GM18507 (cell line): ENCODE measurements at places on chromosomes 1 and 21.

GRCh38 chr1:75366595-75366994 lies 232.4 kb downstream of the LHX8 start:
- DNase-seq, result no peak

- no peak for DNase-seq
Measured at GRCh38 chr1:39940253-39940652, 14.7 kb upstream of the MFSD2A start.

DNA sequence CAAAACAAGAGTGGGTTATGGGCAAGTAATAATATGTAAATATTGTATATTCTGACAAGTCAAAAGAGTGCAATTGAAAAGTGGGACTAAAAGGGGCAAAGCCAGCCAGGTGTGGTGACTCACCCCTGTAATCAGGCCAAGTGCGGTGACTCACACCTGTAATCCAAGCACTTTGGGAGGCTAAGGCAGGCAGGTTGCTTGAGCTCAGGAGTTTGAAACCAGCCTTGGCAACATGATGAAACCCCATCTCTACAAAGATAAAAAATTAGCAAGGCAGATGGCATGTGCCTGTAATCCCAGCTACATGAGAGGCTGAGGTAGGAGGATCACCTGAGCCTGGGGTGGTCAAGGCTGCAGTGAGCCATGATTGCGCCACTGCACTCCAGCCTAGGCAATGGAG lies 304.0 kb downstream of the HHIPL2 start:
- DNase-seq, result no peak

GRCh38 chr21:45837936-45838335 lies 143.6 kb upstream of the COL6A1 start:
- no peak for DNase-seq

DNA sequence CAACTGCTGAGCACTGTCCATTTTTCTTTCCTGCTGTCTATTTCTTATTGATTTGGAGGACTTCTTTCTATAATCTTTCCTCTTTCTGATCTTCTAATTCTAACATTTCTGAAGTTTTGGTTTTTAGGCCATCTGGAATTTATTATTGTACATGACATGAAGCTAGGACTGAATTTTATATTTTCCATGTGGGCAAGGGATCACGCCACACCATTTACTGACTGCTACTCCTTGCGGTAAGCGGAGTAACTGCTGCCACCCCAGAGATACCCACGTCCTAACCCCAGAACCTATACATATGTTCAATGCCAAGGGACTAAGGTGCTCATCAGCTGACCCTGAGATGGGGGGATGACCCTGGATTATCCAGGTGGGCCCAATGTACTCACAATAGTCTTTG lies 70.6 kb downstream of the NPHP4 start:
- no peak for DNase-seq

GRCh38 chr1:167066333-167067122 lies 23.6 kb downstream of the GPA33 start:
- DNase-seq, result peak; percentile 72

GRCh38 chr21:43866260-43866629 lies 1.2 kb downstream of the AGPAT3 start:
- no peak for DNase-seq

DNA sequence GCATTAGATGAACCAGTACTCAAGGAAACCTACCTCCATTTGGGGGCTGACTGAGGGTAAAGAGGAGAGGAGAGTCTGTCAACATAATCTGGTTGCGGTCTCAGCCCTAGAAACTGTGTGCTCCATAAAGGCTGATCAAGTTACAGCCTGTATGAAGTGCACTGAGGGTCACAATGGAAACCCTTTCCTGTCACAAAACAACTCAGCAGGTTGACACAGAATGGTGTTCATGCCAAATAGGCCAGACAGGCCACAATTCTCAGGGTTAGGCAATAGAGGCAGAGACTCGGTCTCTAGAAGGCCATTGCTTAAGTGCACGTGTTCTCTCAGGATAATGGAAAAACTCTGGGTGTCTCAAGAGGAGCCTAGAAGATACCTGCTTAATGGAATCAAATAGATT lies 4.1 kb upstream of the ANKRD35 start:
- no peak for DNase-seq

DNA sequence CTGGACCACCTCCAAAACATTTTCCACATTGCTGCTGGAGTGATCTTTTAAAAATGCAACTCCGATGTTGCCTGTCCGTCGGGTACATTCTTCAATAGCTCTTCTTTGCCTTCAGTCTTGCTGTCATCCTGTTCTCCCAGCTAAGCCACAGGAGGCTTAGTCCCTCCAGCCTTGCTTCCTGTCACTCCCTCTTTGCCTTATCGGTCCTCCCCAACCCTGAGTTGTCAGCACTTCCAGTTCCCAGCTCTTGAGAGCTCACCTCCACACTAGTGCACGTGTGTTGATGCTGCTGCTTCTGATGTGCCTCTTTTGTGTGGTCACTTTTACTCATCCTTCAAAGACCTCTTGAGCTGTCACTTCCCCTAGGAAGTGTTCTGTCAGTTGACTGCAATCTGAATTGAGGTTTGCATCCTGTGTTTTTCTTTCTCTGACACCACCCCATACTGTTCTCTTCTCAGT lies 15.3 kb downstream of the UCK2 start:
- DNase-seq, result no peak

DNA sequence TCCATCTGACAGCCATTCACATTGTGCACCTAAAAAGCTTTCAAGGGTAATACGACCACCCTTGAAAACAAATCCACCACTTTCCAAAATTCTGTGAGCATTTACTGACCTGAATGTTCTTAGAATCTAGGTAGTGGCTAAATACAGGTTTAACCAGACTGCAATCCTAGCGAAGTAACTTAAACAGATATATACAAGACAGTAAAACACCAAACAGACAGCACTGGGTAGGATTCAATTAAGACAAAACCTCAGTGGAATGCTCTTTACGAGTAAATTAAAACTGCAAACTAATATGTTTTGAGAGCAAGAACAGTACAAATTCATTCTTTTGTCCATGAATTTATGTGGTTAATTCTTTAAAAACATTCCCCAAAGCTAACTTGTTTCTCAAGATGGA lies 354.2 kb upstream of the ESRRG start:
- no peak for DNase-seq

DNA sequence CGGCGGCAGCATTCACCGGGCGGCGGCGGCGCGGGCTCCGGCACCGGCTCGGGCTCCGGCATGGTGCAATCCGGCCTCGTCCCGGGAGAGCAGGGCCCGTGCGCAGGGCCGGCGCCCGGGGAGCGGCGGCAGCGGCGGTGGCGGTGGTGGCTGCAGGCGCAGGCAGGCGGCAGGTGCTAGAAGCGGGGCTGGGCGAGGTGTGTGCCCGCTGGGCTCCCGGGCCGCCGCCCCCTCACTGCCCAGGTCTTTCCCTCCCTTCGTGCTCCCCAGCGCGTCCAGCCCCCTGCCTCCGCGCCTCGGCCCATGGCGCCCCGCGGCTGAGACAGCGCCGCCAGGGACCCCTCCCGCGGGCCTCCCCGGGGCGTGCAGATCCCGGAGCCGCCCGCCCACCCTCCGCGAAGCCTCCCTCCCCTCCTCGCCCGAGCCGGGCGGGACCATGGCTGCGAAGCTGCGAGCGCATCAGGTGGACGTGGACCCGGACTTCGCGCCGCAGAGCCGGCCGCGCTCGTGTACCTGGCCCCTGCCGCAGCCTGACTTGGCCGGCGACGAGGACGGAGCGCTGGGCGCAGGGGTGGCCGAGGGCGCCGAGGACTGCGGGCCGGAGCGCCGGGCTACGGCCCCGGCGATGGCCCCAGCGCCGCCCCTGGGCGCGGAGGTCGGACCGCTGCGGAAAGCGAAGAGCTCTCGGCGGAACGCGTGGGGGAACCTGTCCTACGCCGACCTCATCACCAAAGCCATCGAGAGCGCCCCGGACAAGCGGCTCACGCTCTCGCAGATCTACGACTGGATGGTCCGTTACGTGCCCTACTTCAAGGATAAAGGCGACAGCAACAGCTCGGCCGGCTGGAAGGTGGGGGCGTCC lies 492 bp downstream of the FOXO6 start:
- DNase-seq, result no peak

DNA sequence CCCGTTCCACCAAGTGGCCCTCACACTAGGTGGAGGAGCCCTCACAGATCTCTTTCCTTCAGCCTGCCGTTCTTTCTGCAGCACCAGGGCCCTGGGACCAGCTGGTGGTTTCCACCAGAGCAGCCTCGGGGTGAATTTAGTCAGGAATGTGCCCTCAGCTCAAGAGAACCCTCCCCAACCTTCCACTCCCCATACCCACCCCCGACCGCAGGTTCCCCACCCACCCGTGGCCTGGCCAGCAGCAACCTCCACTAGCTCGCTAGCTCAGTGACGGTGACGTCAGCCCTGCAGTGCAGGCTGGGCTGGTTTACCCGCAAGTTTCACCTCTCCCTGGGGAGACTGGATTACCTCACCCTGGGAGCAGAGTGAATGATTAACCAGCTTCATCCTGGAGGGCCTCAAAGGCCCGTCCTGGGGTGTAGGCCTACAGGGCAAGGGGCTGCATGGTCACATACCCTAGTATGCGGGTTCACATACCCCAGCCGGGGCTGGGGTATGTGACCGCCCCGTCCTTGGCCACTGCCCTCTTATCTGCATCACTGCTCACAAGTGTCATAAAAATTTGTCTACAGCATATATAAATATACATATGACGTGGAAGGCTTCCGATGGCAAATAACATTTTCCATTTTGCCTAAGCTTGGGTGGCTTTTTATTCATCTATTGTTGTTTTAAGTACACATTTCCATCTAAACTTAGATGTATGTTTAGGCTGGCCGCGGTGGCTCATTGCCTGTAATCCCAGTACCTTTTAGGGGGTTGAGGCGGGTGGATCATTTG lies 24.5 kb downstream of the ELF3 start:
- DNase-seq, result peak; percentile 53

GRCh38 chr1:223109581-223110026 lies 33.4 kb downstream of the TLR5 start:
- no peak for DNase-seq

DNA sequence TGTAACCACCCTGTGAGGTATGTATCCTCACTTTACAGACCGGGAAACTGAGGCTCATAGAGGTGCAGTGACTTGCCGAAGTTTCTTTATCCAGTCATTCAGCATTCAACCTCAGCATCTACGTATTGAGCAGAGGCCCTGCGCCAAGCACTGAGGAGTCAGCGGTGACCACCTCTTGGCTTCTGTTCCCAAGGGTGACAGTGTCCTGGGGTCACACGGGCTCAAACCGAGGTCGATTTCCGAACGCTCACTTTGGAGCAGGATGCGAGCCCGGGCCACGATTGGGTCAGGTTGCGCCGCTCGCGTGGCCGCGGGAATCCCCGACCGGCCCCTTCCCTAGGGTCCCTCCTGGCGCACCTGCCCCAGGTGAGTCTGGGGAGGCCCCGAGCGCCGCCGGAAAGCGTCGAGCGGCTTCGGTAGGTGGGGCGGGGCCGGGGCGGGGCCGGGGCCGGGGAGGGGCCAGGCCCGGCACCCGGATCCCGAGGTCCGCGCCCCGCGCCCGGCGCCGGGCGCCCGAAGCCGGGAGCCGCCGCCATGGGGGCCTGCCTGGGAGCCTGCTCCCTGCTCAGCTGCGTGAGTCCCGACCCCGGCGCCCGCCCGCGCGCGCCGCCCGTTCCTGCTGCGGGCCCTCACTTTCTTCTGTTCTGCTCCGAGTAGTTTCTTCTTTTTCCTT lies at the start of gene SERINC2:
Gene SERINC2, plus strand, starts transcription at position 482 of the 673 bp plus-strand sequence. Its CDS starts 53 bp downstream, at position 535.
- DNase-seq, result peak; percentile 54

DNA sequence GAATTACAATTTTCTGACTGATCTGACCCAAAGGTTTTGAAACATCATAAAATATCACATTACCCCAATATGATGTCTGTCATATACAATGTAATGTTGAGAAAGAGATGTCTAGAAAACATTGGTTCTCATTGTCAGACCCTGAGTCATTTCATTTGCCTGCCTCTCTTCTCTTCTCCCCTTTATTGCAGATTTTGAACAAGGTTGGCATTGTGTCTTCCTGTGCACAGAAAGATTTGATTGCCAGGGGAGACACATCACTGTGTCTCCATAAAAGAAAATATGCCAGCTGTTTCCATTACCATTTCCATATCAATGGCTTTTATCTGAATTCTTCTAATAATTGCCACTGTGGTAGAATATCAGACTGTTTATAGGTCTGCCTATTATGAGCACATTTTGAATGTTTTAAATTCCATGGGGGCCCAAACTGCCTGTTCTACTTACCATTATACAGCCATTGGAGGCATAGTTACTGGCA lies 65.6 kb downstream of the IFI44 start:
- no peak for DNase-seq

DNA sequence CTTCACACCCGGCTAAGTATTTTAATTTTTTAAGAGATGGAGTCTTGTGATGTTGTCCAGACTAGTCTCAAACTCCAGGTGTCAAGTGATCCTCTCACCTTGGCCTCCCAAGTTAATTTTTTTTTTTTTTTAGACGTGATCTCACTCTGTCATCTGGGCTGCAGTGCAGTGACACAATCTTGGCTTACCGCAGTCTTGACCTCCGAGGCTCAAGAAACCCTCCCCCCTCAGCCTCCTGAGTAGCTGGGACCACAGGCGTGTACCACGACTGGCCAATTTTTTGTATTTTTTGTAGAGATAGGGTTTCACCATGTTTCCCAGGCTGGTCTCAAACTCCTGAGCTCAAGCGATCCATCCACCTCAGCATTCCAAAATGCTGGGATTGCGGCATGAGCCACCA lies 11.7 kb upstream of the IFNLR1 start:
- DNase-seq, result no peak

DNA sequence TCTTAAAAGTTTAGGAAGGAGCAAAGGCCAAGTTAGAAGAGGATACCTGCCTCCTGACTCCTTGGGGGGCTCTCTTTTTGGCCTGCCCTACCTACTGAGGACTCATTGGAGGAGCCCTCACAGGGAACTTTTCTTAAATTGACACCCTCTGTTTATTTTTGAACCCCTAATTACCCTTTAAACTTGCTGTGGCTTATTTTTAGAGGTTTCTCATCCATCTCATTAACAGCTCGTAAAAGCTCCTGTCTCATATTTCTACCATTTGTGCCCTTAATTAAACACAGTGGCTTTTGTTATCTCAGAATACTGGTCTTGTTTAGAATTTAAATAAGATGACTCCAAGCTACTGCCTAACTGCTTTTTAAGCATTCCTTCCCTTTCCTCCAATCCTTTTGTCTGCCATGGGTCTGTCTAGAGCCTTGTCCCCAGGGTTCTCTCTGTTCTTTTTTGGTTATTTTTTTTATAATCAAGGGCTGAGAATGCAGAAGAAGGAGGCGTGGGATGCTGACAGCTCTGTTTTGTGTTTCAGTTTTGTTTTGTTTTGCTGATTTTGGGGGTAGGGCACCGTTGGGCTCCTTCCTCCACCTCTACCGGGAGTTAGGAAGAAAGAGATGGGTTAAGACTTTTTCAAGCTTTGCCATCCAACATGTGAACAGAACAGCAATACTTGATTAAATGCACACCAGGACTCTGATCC lies 78.0 kb downstream of the SYT6 start:
- no peak for DNase-seq

GRCh38 chr1:95353194-95353593 lies 119.2 kb downstream of the RWDD3 start:
- DNase-seq, result no peak

GRCh38 chr1:220344745-220345144 lies 72.5 kb upstream of the RAB3GAP2 start:
- DNase-seq, result no peak

DNA sequence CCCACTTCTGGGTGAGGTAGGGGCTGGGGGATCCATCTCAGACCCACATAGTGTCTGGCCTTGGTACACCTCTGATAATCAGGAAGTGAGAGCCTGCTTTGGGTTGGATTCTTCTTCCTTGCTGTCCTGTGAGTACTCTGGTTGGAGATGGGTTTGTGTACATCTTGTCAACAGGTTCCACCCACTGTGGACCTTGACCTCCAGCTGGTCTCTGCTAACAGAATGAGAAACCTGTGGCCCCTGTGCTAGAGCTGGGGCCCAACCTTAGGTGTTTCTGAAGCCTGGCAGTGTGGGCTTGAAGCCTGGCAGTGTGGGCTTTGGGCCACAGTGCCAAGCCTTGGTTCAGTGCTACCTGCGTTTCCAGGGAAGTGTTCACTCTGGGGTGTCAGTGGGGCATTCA lies 2.6 kb downstream of the ZBTB48 start:
- DNase-seq, result no peak
